Caudate nucleus (tissue), 63 donors: ENCODE measurements at places on chromosomes 4 and X.

GRCh38 chr4:36835246-36835645 lies 409.3 kb upstream of the NWD2 start:
- DNase-seq = no peak

GRCh38 chrX:139823806-139824205 lies 109.0 kb downstream of the ATP11C start:
- DNase-seq = no peak

GRCh38 chrX:109672239-109672638 lies 47.3 kb upstream of the KCNE5 start:
- no peak for DNase-seq

DNA sequence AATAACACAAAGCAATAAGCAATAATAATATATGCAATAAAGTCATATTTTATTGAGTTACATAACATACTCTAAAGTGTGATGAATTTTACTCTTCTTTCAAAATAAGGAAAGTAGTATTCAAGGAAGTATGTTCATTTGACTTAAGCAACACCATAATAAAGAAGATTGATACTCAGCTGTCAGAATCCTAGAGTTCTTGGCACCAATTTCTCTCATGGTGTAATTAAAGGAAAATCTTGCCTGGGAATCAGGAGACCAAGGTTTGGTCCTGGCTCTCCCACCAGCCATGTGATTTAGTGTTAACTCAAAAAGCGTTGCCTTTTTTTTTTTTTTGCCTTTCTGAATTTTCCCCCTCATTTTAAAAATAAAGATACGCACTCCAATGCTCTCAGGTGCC lies 17.1 kb downstream of the MYOZ2 start:
- no peak for DNase-seq

DNA sequence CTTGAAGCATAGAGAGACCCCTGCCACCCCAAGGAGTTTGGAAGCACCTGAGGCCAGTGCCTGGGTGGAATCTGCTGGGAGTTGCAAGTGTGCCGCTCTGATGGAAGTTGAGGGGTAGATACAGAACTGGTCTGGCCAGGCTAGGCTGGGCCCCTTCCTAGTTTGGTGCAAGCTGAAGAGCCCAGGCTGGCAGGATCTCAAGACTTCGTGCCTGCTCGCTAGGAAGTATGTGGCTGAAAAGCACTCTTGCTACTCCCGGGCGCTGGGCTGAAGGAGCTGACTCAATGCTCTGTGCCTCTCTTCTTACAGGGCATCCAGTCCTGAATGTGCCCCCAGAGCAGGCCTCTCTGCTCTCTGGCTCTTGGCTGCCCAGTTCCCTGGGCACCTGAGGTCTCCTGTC lies 51.7 kb upstream of the PJA1 start:
- DNase-seq = no peak

GRCh38 chrX:153610836-153611213 lies 11.9 kb upstream of the CCNQ start:
- DNase-seq = no peak

GRCh38 chrX:24395775-24396174 lies 35.3 kb downstream of the SUPT20HL1 start:
- DNase-seq = no peak

- DNase-seq = no peak
These were observed 20.2 kb upstream of the IL2 start for GRCh38 chr4:122476745-122477144.

- no peak for DNase-seq
These were observed 88.3 kb upstream of the DDIT4L start for GRCh38 chr4:100278567-100278966.

DNA sequence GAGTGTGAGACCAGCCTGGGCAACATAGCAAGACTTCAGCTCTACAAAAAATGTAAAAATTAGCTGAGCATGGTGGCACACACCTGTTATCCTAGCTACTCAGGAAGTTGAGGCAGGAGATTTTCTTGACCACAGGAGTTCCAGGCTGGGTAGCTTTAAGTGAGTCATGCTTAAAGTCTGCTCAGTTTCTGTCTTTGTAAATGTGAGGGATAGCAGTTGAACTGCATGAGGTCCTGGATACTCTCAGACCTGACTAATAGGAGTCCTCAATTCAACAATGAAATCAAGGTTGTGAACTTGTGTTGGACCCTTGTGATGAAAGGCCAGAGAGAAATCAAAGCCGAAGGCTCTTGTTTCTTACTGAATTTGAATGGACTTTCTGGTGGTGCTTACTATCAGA lies 45.2 kb downstream of the STARD8 start:
- DNase-seq = no peak
